ENCODE measurements at places on chromosomes 11 and 22.

GRCh38 chr11:36333468-36333867 is 37.4 kb downstream of the PRR5L start:
- DNase-seq = no peak

DNA sequence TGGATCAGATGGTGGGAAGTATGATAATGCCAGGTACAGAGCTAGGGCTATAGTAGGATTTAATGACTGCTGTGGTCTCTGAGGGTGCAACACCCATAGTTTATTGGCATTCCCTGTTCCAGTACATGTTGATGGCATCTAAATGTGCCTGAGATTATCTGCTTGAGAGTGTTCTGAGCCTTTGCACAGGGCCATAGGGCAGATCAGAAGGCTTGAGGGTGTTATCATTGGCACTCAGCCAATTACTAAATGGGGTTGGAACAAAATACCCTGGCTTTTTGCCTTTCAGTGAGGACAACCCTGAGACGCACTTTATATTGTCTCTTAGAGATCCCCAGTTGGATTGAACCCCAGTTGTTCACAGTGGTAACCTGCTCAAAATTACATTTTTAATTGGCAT is 6.7 kb downstream of the SLC5A12 start:
- no peak for DNase-seq

DNA sequence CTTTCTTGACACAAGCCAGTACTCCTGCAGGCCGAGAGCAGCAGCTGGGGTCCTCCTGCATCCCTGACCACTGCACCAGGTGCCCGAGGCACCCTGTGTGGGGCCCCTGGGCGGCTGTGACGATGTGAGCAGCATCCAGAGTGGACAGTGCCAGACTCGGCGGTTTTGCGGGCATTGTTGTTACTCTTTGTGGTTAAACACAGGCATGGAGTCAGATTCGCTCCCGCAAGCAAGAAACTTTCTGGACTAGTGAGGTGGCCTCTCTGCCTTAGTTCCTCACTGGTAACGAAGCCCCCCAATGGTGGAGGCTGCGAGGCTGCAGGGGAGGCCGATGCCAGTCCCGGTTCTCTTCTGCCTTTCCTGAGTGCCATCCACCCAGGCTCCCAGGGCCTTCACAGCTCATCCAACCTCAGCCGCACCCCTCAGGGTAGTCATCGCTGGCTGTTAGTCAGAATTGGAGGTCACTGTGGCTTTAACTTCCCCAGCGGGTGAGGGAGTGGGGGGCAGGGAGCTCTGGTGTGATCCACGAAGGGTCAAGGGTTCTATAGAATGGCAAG is 3.7 kb upstream of the CLDN5 start:
- no peak for DNase-seq

- DNase-seq = no peak
Observed at GRCh38 chr11:118343981-118344515, at the start of gene CD3G. CD3G (plus strand) TSS chr11:118344344; CDS start chr11:118344424, 80 bp downstream.

DNA sequence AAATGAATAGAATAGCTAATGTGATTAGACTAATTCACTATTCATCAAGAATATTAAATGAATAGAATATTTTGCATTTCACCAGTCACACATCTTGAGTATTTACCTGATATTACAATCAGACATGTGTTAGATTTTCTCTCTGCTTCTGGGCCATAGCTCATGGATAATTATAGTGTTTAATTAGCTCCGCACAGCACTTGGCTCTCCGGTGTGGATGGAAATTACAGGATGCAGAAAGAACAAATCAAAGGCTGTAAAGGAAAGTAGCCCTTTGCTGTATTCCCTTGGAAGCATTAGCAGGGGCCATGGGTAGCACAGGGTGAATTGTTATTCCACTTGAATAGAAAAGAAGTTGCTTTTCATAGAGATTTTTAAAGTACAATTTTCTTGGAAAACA is 320.3 kb upstream of the SORL1-AS1 start:
- no peak for DNase-seq

GRCh38 chr22:39713799-39714290 is 143.3 kb downstream of the CACNA1I start:
- no peak for DNase-seq

GRCh38 chr11:33068611-33069340 is 29.4 kb downstream of the TCP11L1 start:
- no peak for DNase-seq

DNA sequence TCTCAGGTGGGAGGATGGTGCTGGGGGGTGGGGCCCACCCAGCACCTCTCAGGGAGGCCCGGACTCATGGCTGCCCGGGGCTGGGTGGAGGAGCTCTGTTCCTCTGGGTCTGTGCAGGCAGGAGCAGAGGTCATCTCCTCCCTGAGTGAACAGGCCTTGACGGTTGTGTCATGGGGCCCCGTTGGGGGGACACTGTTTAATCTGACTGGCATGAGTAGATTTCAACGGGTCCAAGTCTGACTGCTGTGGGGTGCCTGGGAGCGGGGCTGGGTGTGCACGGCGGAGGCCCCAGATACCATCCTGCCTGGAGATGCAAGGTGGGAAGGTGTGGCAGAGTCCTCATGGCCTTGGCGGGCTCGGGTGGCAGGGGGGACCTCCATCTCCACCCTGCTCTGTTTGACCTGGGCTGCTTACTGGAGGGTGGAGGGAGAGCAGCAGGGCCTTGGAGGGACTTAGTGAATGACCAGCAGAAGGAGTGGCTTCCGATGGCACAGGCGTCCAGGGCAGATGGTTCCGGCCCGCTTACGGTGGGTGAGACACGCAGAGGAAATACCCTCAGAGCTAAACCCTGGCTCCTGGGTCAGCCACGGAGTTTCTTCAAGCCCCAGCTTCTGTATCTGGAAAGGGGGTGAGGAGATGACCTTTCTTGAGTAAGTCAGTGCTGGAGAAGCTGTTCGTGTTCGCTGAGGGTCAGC is 48.7 kb downstream of the SMIM38 start:
- no peak for DNase-seq

- no peak for DNase-seq
Observed at GRCh38 chr11:12319461-12319951, 57.9 kb upstream of the PARVA start.

DNA sequence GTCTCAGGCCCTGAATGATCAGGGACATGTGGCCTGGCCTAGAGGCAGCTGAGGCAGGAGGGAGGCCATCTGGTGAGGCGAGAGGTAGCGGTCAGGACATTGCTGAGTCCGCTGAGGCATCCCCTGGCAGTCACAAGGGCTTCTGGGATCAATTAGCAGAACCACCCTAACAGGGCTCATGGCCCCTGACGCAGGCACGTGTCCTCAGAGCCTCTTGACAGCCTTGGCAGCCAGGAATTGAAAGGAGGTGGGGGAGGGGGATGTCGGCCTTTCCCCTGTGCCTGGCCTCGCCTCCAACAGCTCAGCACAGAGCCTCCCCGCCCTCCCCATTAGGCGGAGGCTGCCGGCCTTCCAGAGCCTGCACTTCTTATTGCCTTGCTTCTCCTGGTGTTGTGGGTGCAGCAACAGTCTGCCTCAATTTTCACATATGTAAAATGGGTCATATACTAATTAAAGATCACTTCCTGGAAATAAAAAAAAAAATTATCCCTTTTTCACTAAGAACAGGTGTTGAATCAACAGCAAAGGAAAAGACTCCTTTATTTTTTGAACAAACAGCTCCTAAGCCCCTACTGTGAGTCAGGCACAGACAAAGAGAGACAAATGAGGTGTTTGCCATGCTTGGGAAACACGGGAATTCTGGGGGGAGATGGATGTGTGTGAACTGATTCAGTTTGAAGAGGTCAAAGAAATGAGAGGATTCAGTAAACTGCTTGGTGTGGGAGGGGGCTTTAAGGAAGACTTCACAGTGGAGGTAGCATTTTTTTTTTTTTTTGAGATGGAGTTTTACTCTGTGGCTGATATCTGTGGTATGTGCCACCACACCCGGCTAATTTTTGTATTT is 55.3 kb downstream of the NFAM1 start:
- DNase-seq = no peak

- no peak for DNase-seq
Observed at GRCh38 chr11:65781152-65781961, 581 bp upstream of the AP5B1 start.

DNA sequence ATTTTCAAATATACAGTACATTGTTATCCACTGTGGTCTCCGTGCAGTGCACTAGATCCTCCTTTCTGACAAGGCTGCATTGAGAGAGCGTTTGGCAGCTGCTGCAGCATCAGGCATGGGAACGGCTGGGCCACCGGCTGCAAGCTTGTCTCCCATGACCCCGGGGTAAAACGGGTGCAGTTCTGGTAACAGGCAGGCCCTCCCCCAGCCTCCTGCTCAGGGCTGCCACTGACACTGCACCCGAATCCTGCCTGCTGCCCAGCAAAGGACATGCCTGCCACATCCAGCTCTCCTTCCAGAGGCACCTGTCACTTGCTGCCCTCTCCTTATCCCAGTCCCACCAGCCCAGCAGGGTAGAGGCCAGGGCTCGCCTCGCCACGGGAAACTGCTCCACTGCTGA is 124.5 kb upstream of the TMEM45B start:
- DNase-seq = no peak

GRCh38 chr11:68160100-68160695 is 39.0 kb upstream of the CHKA start:
- DNase-seq = no peak

GRCh38 chr22:47884200-47884599 is 1121.8 kb downstream of the TBC1D22A start:
- no peak for DNase-seq

DNA sequence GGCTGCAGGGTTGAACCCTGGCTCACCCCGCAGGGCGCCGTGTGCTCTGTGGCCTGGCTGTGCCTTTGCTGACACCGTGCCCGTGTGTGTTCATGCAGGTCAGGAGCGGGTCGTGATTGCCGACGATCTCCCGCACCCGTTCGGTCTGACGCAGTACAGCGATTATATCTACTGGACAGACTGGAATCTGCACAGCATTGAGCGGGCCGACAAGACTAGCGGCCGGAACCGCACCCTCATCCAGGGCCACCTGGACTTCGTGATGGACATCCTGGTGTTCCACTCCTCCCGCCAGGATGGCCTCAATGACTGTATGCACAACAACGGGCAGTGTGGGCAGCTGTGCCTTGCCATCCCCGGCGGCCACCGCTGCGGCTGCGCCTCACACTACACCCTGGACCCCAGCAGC is 47.0 kb upstream of the PPP6R3 start:
- no peak for DNase-seq

DNA sequence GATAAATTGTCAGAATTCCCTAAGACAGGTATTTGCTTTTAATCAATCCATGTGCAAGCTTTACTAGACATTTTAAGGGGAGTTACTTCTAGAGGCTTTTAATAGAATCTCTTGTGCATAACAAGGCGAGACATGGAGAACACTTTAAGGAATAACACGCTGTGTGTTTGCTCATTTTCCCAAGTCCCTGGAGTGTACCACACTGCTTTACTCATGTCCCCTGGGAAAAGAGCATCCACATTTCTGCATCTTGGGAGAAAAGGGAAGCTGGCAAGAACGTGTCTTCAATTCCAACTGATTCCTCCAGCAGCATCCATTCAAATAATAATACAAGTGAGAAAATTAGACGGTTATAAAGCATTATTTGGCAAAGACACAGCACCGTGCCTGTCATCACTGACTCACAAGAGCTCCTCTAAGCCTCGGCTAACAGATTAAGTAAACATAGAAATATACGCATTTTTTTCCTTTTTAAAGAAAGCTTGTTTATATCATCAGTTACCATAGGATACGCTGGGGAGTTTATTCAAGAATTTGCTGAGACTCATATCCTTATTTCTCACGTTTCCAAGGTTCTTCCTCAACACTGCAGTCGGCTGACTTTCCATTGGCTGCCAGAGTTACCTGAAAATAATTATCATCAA is 121.5 kb downstream of the CD44 start:
- DNase-seq = peak; percentile 44

GRCh38 chr11:65793144-65793581 is 6.3 kb downstream of the OVOL1 start:
- no peak for DNase-seq

DNA sequence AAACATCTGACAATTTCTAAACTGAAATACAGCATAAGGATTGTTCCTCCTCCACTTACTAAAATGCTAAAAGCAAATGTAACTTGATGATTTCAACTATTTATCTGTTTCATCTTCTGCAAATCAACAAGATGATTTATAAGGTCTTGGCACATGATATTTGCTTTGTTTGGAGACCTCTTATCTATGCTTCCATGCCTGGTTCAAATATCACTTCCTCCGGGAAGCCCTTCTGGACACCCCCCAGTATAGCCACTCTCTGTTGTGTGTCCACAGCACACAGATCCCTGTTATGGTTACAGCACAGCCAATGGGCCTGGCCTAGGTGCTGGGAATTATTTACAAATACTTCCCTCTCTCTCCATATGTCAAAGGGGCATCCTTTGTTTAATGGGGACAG is 114.8 kb downstream of the C11orf58 start:
- no peak for DNase-seq

- DNase-seq = no peak
Observed at GRCh38 chr11:43806976-43807375, 73.7 kb upstream of the ALKBH3 start.

- DNase-seq = no peak
Observed at GRCh38 chr11:20627026-20627425, 27.6 kb downstream of the SLC6A5 start.

DNA sequence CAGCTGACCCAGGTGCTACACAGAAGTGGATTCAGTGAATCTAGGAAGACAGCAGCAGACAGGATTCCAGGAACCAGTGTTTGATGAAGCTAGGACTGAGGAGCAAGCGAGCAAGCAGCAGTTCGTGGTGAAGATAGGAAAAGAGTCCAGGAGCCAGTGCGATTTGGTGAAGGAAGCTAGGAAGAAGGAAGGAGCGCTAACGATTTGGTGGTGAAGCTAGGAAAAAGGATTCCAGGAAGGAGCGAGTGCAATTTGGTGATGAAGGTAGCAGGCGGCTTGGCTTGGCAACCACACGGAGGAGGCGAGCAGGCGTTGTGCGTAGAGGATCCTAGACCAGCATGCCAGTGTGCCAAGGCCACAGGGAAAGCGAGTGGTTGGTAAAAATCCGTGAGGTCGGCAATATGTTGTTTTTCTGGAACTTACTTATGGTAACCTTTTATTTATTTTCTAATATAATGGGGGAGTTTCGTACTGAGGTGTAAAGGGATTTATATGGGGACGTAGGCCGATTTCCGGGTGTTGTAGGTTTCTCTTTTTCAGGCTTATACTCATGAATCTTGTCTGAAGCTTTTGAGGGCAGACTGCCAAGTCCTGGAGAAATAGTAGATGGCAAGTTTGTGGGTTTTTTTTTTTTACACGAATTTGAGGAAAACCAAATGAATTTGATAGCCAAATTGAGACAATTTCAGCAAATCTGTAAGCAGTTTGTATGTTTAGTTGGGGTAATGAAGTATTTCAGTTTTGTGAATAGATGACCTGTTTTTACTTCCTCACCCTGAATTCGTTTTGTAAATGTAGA is 1.7 kb downstream of the MALAT1 start:
- DNase-seq = no peak

- no peak for DNase-seq
Observed at GRCh38 chr11:76850815-76851214, 9.9 kb upstream of the ACER3 start.

DNA sequence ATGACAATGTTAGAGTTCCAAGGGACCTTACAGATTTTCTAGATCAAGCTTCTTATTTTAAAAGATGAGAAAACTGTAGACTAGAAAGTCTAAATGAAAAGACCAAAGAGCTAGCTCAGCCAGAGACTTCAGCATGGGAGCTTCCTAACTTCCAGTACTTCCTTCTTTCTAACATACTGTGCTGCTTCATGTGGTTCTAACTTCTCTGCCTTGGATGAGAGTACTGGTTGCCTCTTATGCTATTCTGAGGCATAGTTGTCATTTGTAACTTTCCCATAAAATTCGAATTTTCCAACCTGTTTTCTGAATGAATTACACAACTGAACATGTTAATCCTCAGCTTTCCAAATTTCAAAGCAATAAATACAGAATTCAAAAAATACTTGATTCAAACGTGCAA is 1.8 kb downstream of the MTMR2 start:
- DNase-seq = no peak
